Stimulated activated CD4-positive, alpha-beta T cell treated with anti-CD3 and anti-CD28 coated beads, Interleukin-12 subunit alpha, Interleukin-12 subunit beta, amount 100 ng/mL, for 48 hours (primary cell): ENCODE measurements at places on chromosomes 7 and 10.

- no peak for DNase-seq
These were observed 77.7 kb upstream of the FAM3C start for GRCh38 chr7:121473645-121474300.

GRCh38 chr10:50490241-50490640 is 133.5 kb downstream of the SGMS1 start:
- DNase-seq, result no peak

DNA sequence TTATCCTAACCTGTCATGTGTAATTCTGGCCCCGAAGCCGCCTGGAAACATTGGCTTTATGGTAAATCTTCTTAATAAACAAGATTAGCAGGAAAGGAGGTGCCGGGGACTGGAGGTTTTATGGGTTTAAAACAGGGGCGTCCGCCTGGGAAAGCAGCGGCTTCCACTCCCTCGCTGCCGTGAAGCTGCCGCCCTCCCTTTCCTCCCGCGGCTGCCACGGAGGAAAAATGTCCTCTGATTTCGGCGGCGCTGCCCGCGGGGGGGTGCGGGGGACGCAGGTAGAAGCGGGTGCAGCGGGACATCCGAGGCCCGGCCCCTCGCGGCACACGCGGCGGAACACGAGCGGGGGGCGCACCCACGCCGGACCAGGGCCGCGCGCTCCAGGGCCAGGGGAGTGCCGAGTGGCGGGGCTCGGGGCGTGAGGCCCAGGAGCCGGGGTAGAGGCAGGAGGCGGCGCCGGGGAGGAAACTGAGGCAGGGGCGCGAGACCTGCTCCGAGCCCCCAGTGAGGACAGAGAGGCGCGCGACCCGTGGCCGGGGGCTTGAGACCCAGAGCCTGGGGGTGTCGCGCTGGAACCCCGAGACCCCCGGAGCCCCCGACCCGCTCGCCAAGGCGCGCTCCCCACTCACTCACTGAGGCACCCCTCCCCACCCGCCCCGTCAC is 993 bp downstream of the PTPRN2 start:
- no peak for DNase-seq

GRCh38 chr10:14681305-14681704 is 93.4 kb downstream of the FAM107B start:
- no peak for DNase-seq

- no peak for DNase-seq
These were observed 1138.1 kb downstream of the REEP3 start for GRCh38 chr10:64659311-64659710.

DNA sequence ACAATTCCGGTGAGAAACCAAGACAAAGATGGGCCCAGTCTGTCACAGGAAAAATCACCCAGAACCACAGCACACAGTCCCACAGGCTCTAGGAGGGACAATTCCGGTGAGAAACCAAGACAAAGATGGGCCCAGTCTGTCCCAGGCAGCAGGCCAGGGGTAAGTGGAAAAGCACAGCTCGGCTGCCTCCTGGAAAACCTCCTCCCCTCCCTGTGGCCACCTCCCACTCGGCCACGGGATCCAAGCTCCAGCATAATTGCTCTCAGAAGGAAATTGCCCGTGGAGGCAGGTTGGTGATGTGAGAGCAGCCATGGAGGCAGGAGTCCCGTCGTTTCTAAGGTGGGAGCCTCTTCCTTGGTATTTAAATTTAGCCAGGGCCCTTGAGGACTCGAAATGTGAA is 95.7 kb downstream of the PLXNA4 start:
- no peak for DNase-seq

GRCh38 chr7:88146616-88147015 is 73.2 kb downstream of the SRI start:
- DNase-seq, result no peak

GRCh38 chr10:110617425-110618229 is 26.5 kb upstream of the RBM20 start:
- DNase-seq, result no peak

DNA sequence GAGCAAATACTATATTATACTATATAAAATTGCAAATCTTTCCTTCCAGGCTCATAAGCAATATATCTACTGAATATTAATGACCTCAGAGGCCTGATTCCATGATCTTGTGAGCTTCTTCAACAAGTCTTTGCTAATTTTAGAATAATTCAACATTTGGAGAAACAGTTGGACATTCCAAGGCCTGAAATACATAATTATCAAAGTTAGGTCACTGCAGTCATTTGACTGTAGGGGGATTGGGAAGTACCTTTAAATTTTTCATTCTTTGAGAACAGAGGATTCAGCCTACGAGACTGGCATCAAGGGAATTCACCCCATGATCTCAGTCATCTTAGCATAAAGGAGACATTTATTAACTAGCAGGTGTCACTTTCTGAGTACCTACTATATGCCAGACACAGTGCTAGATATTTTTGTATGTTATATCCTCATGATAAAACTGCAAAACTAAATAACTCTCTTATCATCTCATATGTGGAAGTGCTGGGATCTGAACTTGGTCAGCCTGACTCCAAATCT is 85.4 kb downstream of the DOCK4 start:
- DNase-seq, result no peak

- no peak for DNase-seq
These were observed 133.7 kb upstream of the SH2B2 start for GRCh38 chr7:102152672-102153598.

GRCh38 chr10:124339119-124340032 is 79.3 kb downstream of the OAT start:
- DNase-seq, result no peak

DNA sequence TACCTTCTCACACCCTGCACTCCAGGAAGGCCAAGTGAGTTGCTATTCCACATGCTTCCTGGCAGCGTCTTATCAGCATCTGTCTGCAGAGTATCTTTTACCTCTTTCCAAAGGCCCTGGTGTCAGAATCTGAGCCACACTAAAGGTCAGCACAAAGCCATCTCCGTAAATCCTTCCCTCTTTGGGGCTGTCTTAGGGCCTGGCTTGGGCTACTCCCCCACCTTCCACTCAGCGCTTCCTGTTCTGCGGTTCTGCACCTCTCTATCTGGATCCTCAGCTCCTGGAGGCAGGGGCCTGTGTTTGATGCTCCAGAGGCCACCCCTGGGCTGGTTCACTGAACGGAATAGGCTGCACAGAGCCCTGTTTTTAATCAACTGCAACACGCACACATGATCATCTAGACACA is 334.8 kb upstream of the GALNT17 start:
- DNase-seq, result no peak

- no peak for DNase-seq
These were observed 123.8 kb upstream of the STARD3NL start for GRCh38 chr7:38054199-38054598.

- DNase-seq, result no peak
These were observed 300.6 kb downstream of the PLXNA4 start for GRCh38 chr7:132275416-132276233.

DNA sequence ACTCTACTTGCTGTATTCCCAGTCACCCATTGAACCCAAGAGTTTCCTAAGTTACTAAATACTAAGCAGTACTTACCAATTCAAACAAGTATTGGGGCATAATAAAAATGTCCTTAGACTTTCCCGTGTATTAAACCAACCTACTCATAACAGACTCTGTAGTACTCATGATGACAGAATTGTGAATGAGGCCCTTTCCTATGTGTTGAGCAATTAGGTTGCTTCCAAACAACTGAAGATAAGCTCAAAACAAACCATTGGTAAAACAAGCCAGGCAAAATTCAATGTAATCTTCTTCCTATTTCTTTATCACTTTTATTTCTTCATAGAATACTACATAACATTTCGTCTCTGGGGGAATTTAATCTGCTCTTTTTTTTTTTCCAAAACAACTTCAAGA is 106.5 kb upstream of the ANK3 start:
- DNase-seq, result no peak

- DNase-seq, result no peak
These were observed 58.1 kb upstream of the MXI1 start for GRCh38 chr10:110149259-110149658.

DNA sequence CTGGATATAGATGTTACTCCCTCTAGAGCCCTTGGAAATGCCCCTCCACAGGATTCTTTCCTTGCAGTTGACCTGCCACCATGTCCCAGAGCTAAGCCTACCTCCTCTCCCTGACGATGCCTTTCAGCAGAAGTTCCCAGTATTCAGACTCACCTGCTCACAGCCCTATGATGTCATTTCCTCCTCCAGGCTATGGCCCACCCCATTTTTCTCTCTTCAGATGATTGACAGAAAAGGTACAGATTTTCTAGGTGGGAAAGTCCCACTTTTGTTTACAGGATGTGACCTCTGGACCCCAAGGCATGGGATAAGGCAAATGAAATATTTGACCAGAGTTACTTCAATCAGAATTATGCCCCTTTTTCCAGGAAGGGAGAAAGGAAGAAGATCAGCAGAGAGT is 280.2 kb upstream of the PHYHIPL start:
- DNase-seq, result no peak

DNA sequence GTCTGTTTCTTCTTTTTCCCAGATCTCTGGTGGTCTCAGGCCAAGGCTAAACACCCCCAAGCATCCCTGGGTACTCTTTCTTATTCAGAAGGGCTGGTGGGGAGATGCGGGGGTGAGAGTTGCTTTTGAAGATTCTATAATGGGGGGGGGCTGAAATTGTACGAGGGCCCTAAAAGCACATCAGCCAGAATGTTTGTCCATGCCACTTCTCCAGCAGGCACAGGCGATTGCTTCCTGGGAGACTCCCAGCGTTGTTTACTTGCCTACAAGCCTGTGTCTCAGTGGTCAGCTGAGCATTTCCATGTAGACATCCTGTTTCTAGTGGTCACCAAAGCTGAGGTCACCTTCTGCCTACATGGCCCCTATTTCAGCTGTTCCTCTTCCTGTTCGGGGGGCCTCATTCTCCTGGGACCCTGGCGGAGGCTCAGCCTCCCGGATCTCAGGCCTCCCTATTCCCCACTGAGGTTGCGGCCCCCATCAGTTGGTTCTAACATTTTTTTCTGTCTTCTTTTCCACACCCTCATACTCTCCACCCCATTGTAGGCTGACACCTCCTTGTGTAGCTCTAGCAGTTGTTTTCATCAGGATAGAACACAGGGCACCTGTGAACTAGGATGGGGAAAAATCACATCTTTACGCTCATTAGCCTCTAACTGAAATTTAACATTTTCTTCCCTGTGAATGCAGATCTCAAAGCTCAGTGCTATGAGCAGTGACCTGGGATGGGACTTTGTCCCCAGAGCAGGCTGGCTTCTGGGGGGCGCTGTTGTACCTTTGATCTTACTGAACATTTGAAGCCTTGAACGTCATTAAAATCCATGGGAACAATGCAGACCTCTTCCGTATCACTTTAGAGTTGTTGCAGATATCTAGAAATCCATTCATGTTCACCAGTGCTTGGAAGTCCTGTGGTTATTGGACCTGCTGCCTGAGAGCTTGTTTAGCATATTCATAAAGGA is 286.5 kb downstream of the GLRX3 start:
- no peak for DNase-seq

DNA sequence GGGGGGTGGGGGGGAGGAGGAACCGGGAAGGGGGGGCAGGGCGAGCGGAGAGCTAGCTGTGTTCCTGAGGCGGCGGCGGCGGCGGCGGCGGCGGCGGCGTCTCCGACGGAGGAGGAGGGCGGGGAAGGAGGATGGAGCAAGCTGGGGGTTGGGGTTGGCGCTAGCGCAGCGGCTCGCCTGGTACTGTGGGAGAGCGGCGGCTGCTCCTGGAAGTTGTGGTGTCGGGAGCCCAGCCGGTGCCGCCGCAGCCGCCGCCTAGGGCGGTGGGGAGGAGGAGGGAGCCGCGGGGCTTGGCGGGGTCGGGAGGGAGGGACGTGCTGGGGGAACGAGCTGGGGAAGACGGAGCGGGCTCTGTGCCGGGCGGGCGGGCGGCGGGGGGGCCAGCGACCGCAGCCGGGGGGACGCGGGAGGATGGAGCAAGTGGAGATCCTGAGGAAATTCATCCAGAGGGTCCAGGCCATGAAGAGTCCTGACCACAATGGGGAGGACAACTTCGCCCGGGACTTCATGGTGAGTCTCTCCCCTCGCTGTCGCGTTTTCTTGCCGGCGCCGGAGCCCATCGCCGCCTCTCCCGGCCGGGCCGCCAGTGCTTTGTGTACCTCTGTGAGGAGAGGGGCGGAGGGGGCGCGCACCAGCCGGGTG is at the start of gene PTPN12:
TSS of gene PTPN12 (plus strand) at position 160 of the 642 bp plus-strand sequence. CDS start at position 412, 252 bp downstream.
- DNase-seq, result peak; percentile 37

GRCh38 chr7:70390251-70390650 is 741.7 kb upstream of the GALNT17 start:
- no peak for DNase-seq

GRCh38 chr10:35909121-35909720 is 267.1 kb upstream of the FZD8 start:
- no peak for DNase-seq
